Stimulated activated CD8-positive, alpha-beta memory T cell treated with anti-CD3 and anti-CD28 coated beads, Interleukin-7, amount 100 ng/mL, for 1 hour (primary cell): ENCODE measurements at places on chromosomes 6 and 20.

DNA sequence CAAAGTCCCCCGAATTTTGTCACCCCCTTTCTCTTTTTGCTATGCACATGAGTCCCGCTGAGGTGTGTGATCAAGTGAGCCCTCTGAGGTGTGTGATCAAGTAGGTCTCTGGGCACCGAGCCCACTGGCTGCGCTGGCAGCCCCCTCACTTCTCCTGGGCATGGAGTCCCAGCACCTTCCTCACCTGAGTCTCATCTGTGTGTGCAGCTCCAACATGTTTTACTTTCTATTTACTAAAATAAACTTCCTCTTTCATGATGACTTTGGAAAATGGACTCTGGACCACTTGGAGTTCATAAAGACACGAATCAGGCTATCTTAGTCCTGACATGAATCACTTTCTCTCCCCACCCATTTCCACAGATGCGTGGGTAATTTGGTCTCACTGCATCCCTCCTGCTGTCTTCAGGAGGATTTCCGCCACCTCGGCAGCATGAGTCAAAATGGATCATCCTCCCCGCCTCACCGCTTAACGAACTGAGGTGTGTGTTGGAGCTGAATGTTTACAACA lies 39.8 kb downstream of the PRDM1 start:
- no peak for DNase-seq

DNA sequence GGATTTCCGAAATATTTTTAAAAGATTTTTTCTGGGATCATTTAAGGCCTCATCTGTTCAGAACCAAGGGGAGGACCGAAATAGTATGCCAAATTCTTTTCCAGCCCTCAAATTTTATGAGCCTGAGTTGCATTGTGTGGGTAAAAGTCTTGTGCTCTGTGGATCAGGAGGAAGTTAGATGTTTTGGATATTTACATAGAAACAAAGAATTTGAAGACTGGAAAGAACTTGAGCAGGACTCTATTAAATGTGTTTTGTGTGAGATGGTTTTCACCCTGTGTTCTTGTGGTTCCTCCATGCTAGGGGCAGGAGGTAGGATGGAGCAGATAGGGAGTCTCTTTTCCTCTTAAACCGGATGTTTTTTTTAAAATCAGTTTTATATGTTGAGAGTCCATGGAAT lies 329.1 kb downstream of the LAMA2 start:
- DNase-seq: no peak

- DNase-seq: no peak
Measured at GRCh38 chr20:53565254-53565653, 28.4 kb downstream of the ZNF217 start.

DNA sequence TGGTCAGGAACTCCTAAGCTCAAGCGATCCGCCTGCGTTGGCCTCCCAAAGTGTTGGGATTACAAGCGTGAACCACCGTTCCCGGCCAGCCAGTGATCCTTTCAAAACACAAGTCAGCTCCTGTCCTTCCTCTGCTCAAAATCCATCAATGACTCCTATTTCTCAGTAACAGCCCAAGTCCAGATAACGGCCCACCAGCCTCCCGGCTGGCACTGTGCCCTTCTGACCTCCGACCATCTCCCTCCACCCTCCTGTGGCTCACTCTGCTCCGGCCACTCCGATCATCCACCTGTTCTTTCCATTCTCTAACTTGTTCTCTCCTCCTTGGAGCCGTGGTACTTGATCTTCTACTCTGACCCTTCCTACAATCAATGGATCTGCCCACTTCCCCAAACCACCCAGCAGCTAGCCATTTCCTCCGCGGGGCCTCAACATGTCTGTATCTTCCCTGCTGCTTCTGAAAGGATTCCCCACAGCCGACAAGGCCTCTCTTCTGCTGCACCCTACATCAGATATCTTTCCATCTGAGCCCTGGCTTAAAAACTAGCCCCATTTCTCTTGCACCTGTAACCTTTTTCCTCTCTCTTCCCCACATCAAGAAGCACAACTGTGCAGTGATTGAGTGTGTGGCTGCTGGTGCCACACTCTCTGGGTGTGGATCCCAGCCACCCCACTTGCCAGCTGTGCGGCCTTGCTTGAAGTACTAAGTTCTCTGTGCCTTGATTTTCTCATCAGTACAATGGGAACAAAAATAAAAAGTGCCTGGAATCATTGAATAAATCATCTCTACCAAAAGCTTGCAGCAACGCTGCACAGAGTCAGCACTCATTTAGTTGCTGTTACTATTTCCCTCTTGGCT lies 6.1 kb upstream of the ZMYND8 start:
- DNase-seq: no peak

DNA sequence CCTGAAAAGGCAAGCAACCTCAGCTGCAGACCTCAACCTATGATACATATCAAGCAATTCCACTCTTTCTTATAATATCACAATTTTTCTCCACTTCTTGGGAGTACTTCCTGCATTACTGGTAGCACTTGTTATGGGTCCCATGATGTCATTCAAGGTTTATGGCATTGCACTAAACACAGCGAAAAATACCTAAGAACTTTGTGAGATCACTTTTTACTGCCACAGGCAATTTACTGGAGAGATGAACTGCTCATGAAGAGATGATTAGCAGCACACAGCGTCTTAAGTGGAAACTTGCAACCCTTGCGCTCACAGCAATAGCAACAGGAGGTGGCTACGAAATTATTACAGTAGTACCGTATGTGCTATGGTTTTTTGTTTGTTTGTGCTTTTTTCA lies 19.3 kb upstream of the RIMS4 start:
- DNase-seq: no peak

- no peak for DNase-seq
Measured at GRCh38 chr6:32637219-32637880, at the start of gene HLA-DQA1. TSS of gene HLA-DQA1 (plus strand) at chr6:32637406. CDS start at chr6:32637459, 53 bp downstream.
